ENCODE measurements at places on chromosomes 1 and 21. TPM values are rescaled to one million over a fixed set of nuclear protein-coding genes. Genes with fewer than 3 reads are reported as not detected.

The TNFRSF8 gene
- 16.3 TPM for total RNA-seq

The IFI44 gene
- total RNA-seq: 13.5 TPM

The PRUNE1 gene
- total RNA-seq: 13.1 TPM

The PRRX1 gene
- total RNA-seq: not detected

The PCBP3 gene
- 1.4 TPM for total RNA-seq

The MPZ gene
- 4.4 TPM for total RNA-seq

The DDI2 gene
- 35.0 TPM for total RNA-seq

The RGSL1 gene
- not detected for total RNA-seq

The ZSCAN20 gene
- 4.9 TPM for total RNA-seq

The OR2L13 gene
- total RNA-seq: not detected

The THEMIS2 gene
- total RNA-seq: 38.4 TPM

The KCNQ4 gene
- total RNA-seq: 0.56 TPM

The UTS2 gene
- 0.70 TPM for total RNA-seq

The INSRR gene
- total RNA-seq: 0.14 TPM

The OR2T2 gene
- total RNA-seq: not detected

The KRTAP13-2 gene
- total RNA-seq: not detected

The FAAP20 gene
- 43.4 TPM for total RNA-seq

The PDC gene
- not detected for total RNA-seq

The OLIG1 gene
- not detected for total RNA-seq

The OR2G6 gene
- not detected for total RNA-seq

The EDARADD gene
- 7.2 TPM for total RNA-seq

The HAPLN2 gene
- total RNA-seq: not detected

The ZNF697 gene
- total RNA-seq: 0.17 TPM

The CRYAA gene
- not detected for total RNA-seq

The CBR3 gene
- total RNA-seq: 4.5 TPM

The CFHR2 gene
- not detected for total RNA-seq

The HES3 gene
- not detected for total RNA-seq

The ITLN2 gene
- not detected for total RNA-seq

The MTR gene
- 36.3 TPM for total RNA-seq

The VCAM1 gene
- 10.7 TPM for total RNA-seq

The CD84 gene
- 13.4 TPM for total RNA-seq

The TSPAN1 gene
- total RNA-seq: not detected
